ENCODE measurements at places on chromosomes 7 and 10.
A peak's percentile ranks its signal among the peaks of the same experiment; 100 is the strongest.

DNA sequence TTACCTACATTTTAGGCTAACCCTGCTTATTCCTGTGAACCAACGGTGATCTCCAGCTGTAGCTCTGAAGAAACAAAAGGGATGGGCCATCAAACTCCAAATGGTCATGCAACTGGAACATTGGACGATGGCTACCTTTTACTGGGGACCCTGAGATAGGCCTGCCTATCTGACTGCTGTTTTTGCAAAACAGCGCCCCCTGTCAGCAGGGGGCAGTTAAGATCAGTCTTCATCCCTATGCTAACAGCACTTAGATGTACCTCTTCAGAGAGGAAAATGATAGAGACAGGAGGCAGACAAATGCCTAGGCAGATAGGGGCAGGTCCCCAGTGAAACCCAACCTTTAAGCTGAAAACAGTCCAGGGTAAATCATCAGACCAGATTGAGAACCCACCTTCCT, 1085.4 kb upstream of the SORCS1 start:
- DNase-seq, result no peak

GRCh38 chr10:97726636-97727178, 10.2 kb upstream of the ZFYVE27 start:
- DNase-seq, result peak; percentile 81

DNA sequence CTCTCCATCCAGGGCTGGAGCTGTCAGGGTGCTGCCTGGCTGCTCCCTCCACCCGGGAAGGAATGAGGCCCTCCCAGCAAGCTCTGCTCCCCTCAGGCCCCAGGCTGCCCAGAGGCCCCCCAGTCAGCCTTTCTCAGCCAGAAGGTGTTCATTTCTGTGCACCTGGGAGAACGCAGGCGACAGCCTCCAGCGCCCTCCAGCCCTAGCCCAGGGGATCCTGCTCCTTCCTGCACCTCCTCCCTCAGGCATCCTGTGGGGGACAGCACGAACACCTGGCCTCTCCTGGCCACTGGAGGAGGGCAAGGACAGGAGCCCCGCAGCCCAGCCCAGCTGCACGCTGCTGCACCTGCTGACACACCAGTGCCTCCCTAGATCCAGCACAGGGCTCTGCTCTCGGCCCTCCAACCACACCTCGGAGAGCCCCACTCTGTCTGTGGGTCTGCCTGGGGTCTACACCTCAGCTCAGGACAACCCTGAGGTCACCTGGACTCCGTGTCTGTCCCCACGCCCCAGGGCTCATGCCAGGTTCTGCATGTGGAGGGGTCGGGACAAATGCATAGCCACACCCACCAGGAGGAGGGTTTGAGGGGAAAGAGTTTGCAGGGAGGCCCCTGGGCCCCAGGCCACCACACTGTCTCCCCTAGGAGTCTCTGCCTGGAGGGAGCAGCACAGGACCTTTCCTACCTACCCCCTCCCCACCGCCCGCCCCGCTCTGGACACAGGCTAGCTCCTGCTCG, 7.4 kb upstream of the PWWP2B start:
- DNase-seq, result no peak

GRCh38 chr7:70634071-70634470, 497.9 kb upstream of the GALNT17 start:
- DNase-seq, result no peak

DNA sequence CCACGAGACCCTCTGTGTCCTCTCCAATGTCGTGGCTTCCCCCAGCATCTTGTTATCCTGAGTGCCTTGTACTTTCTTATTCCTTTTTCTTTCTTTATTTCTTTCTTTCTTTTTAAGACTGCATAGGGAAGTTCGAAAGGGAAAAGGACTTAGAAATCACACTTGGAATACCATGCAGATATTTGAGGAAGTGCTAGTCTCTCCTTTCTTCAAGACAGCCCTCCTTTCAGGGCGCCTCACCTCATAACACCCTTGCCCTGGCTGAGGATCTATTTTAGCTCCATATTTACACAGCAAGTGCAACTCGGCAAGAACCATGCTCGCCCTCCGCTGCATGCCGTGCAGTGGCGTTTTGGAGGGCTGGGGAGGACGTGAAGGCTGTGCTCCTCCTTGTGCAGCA, 232.3 kb upstream of the GLI3 start:
- no peak for DNase-seq

- no peak for DNase-seq
These were observed 49.7 kb downstream of the GFRA1 start for GRCh38 chr10:116223289-116223688.

GRCh38 chr7:149071182-149071635, 19.3 kb downstream of the ZNF786 start:
- no peak for DNase-seq

DNA sequence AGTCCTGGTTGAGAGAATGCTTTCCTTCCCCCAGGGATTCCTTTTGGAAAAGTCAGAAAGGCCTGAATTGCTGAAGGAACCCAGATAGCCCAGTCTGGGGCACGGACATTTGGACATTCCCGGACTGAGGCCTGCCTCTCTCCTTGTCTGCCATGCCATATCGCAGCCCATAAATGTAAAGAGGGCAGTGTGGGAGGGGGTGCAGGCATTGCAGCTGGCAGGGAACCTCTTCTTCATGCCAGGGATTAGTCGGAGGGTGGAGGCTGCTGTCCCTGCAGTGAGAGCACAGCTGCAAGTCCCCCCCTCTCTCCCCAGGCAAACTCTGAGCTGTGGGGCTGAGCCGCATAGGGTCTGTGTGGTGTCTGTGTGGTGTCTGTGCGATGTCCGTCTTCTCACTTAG, 486.0 kb upstream of the MKI67 start:
- DNase-seq, result no peak
